Esophagus mucosa (tissue), 1 donor: ENCODE measurements at places on chromosomes 4 and X.
A peak's percentile ranks its signal among the peaks of the same experiment; 100 is the strongest.

GRCh38 chr4:2281575-2282343 is 19.9 kb upstream of the MXD4 start:
- ATAC-seq, result peak; percentile 38

GRCh38 chrX:13153796-13154195 is 109.4 kb upstream of the FAM9C start:
- ATAC-seq, result no peak

GRCh38 chr4:20444599-20445337 is 193.1 kb downstream of the SLIT2 start:
- ATAC-seq, result no peak

DNA sequence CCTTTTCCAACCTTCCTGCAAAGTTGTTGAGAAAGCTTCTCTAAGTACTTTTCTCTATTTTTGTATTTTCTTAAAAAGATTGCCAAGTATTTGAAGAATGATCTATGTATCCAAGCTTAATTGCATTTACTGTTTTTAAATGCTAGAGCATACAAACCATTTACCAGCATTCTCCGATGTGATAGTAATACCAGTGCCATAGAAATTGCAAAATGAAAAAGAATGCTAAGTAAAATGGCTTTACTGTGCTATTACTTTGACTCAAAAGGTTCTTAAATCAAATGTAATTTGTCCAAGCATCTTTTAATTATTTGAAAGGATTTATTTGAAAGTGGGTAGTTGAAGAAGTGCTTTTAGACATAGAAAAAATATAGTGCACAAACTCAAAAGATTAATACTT is 1183.2 kb downstream of the RAPGEF2 start:
- ATAC-seq, result no peak

- no peak for ATAC-seq
These were observed 187.1 kb downstream of the BCOR start for GRCh38 chrX:39910651-39911050.

- ATAC-seq, result no peak
These were observed 10.4 kb downstream of the AFF1 start for GRCh38 chr4:86944964-86945781.

- ATAC-seq, result peak; percentile 26
These were observed 140.1 kb downstream of the BTC start for GRCh38 chr4:74654230-74654681.

DNA sequence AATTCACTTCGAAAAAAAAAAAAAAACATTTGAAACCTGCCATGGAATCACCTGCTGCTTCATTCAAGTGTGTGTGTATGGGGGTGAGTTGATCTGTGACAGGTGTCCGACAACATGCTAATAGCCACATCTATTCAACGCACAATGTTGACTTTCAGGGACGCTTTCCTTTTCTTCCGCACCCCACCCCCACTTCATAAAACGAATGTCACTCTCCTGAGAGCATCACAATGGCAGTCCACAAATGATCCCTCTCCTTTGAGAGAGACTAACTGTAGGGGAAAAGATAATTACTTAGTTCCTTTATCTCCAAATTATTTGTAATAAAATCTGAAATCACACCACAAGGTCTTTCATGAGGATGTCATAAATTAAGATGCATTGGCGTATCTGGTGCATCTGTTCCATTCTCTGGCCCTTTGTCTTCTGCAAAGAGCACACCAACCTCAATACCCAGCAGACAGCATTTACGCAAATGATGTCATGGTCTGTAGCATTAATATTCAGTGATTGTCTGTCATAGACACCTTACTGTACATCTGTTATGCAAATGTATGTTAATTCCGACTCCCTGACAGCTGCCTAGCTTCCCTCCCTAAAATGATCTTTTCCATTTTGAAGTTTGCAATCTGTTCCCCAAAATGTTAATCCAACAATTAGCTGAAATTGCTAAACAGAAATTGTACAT is 640.0 kb upstream of the BOD1L1 start:
- no peak for ATAC-seq

DNA sequence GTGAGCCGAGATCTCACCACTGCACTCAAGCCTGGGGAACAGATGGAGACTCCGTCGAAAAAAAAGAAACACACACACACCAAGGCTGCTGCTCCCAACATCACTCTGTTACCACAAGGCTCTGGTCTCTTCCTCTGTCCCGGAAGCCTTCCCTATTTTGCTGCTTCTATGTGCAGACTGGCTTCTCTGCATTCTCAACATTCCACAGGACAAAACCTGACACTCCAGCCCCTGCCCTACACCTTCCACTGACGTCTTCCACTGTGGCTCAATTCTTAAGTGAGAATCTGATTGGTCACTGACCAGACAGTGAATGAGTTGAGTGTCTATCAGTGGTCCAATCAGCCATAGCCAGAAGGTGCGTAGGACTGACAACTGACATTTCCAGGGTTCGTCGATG is 5.9 kb downstream of the ODAPH start:
- ATAC-seq, result peak; percentile 55

GRCh38 chr4:143381189-143382118 is 44.8 kb downstream of the GAB1 start:
- ATAC-seq, result peak; percentile 91

- peak; percentile 68 for ATAC-seq
These were observed 22.9 kb upstream of the SGMS2 start for GRCh38 chr4:107801766-107802211.

DNA sequence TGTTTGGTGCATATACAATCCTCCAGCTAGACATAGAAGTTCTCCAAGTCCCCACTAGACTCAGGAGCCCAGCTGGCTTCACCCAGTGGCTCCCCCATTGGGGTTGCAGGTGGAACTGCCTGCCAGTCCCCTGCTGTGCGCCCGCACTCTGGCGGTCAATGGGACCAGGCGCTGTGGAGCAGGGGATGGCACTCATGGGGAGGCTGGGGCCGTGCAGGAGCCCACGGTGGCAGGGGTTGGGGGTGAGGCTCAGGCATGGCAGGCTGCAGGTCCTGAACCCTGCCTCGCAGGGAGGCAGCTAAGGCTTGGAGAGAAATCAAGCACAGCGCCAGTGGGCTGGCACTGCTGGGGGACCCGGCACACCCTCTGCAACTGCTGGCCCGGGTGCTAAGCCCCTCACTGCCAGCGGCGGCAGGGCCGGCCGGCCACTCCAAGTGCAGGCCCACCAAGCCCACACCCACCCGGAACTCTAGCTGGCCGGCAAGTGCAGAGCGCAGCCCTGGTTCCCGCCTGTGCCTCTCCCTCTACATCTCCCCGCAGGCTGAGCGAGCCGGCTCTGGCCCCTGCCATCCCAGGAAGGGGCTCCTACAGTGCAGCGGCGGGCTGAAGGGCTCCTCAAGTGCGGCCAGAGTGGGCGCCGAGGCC is 12.7 kb upstream of the TMPRSS11D start:
- ATAC-seq, result no peak

DNA sequence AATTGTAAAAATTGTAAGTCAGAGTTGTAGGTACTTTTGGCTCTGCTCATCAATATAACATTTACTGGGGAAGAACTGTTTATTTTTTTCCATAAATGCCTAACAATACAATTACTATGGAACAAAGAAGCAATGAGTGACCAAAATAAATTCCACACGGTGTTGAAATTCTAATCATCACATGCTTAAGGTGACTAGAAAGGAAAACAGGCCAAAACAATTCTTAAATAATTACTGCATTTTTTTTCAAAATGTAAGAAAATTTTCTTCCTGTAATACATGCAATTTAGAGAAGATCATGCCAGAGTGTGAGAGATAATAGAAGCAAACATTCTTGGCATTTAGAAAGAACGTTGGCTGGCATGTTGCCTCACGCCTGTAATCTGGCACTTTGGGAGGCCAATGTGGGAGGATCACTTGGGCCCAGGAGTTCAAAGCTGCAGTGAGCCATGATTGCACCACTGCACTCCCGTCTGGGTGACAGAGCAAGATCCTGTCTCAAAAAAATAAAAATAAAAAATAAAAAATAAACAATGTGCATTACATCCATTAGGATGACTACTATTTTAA is 22.5 kb downstream of the C4orf46 start:
- ATAC-seq, result no peak

DNA sequence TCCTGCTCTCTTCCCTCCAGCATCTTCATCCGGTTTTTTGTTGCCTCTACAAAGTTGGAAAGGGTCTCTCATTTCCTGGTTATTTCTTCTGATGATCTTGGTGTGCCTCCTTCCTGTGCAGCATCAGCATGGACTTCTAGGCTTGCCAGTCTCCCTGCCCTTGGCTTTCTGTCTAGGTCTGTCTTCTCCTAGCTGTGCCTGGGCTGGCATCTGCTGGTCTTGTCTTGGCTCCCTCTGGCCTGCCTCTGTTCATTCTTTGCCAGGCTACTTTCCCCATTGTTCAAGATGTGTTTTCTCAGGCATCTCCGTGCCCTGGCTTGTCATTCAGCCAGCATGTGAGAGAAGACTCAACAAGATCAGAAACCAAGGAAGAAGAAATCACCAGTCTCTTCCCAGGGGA is 9.7 kb downstream of the ZNF275 start:
- no peak for ATAC-seq

- peak; percentile 94 for ATAC-seq
These were observed 276.3 kb upstream of the AGA start for GRCh38 chr4:177718514-177718913.

- ATAC-seq, result no peak
These were observed 5.1 kb downstream of the CXCL9 start for GRCh38 chr4:76002176-76002575.

- ATAC-seq, result no peak
These were observed 625.6 kb upstream of the FAM241A start for GRCh38 chr4:111519683-111520082.

DNA sequence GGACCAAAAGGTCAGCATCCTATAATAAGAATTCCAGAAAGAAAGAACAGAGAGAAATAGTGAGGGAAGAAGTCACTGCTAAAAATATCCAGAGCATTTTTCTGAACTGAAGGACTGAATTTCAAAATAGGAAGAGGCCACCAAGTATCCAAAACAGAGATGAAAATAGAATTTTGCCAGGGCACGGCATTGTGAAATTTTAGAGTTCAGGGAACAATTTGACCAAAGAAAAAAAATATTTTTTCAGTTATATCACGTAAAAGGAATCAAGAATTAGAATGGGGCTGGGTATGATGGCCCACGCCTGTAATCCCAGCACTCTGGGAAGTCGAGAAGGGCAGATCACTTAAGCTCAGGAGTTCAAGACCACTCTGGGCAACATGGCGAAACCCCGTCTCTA is 65.4 kb downstream of the FGFBP1 start:
- no peak for ATAC-seq

DNA sequence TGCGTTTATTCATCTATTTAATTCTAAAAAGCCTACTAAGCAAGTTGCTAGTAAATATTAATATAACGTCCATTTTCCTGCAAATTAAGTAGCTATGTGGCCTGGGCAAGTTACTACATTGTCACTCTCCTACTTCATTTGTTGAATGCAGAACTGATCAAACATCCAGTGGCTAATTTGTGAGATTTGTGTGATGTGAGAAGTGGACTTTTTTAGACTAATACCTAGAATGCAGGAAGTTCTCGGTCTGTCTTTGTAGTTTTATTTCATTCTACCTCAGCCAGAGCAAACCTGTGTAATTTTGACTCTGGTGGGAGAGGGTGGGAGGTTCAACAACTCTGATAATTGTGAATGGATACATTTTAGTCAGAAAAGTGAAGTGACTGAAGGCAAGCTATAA is 840 bp downstream of the GUF1 start:
- no peak for ATAC-seq

GRCh38 chr4:107757864-107758476 is 37.9 kb upstream of the PAPSS1 start:
- ATAC-seq, result no peak

GRCh38 chrX:132615391-132616131 is 126.7 kb upstream of the MBNL3 start:
- ATAC-seq, result peak; percentile 35

DNA sequence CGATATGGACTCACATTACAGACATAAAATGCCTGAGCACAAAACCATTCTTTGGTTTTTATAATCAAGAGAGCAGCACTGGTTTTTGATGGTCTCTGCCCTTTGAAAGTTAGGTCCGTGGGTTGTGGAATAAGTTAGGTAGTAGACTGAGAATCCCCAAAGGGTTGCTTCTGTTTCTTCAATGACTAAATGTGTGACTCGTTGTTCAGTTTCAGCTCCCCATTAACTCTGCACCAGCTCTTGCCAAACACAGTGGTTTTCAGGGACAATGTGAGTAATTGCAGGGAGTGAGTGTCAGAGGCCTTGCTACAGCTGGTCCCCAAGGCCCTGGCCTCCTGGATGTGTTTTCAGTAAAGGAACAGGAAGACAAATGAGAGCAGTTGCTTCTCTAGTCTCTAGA is 24.8 kb downstream of the SMIM20 start:
- ATAC-seq, result no peak

DNA sequence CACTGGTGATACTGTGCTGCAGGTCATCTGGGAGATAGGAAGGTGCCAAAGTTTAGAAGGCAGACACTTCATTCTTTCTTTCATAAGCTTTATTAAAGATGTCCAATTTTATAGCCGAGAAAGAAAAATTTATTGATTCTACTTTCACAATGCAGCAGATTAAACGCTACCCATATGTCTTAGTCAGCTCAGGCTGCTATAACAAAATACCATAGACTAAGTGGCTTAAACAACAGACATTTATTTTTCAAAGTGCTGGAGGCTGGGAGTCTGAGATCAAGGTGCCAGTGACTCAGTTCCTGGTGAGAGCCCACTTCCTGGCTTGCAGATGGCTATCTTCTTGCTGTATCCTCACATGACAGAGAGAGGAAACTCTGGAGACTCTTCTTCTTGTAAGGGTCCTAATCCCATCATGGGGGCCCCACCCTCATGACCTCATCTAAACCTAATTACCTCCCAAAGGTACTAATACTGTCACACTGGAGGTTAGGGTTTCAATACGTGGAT is 33.4 kb upstream of the KLHL34 start:
- no peak for ATAC-seq

DNA sequence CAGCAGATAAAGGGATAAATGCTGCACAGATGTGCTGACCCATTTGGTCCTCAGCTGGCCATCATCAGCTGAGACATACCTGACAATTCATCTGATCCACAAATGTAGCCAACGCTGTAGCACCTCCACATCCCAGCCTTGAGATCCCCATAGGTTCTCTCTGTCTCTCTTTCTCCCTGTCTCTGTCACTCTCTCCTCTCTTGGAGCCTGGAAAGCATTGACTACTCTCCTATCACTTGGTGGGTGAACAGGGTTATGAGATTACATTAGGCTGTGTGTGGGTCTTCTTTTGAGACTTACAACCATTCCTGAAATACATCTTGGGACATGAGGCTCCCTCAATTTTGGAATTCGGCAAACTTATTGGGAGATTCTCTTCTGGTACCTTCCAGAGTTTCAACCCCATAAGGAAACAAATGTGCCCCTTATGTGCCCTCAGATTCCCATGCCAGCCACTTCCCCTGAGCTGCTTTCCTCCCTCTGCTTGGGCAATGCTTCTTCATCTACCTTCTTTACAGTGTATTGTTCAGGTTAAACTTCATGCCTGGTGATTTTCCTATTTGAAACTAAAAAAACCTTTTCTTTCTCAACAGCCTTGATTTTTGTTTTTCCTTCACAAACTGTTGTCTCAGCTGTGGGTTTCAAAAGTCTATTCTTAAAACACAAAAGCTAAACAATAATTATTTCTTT is 29.1 kb upstream of the FGF2 start:
- ATAC-seq, result no peak

- peak; percentile 89 for ATAC-seq
These were observed 111.0 kb downstream of the CPE start for GRCh38 chr4:165489786-165490185.
